SHP77 treated with DMSO at 0.1 percent for 48 hours (cell line): ENCODE measurements at places on chromosomes 1 and 21.

- DNase-seq, result no peak
These were observed 22.4 kb upstream of the PPM1J start for GRCh38 chr1:112737573-112737972.

GRCh38 chr21:16502273-16502672 lies 772.5 kb downstream of the USP25 start:
- DNase-seq, result no peak

DNA sequence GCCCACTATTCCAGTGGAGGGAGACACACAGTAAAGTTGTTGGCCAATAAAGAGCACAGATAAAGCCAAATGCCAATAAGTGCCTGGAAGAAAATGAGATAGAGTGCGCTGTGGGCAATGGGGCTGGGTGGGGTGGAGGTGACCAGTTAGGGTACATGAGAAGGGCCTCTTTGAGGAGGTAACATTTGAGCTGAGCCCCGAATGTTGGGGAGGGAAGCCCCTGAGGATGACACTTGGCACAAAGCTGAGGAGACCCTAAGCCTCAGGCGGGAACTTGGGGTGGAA lies 979 bp downstream of the S100A9 start:
- DNase-seq, result no peak

DNA sequence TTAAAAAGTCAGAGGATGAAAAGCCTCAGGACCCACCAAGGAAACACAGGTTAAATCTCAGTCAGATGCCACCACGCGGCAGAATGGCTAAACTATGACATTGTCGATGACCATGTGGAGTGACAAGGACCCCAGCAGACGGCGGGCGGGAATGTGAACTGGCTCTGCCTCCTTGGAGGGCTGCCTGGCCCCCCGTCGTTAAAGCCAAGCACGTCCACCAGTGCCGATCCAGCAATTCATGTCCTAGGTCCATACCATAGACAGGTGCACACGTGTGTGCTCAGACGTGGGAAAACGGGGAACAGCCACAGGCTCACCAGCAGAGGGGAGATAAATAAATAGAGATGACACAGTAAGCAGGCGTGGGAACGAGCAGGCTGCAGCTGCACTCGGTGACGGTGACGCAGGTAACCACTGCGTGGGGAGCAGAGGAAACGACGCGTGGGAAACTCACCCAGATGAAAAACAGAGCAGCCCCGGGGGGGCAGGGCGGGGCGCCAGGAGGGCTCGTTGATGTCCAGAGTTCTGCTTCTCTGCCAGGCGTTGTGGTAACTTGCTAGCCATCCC lies 28.3 kb upstream of the PCBP3 start:
- DNase-seq, result no peak

DNA sequence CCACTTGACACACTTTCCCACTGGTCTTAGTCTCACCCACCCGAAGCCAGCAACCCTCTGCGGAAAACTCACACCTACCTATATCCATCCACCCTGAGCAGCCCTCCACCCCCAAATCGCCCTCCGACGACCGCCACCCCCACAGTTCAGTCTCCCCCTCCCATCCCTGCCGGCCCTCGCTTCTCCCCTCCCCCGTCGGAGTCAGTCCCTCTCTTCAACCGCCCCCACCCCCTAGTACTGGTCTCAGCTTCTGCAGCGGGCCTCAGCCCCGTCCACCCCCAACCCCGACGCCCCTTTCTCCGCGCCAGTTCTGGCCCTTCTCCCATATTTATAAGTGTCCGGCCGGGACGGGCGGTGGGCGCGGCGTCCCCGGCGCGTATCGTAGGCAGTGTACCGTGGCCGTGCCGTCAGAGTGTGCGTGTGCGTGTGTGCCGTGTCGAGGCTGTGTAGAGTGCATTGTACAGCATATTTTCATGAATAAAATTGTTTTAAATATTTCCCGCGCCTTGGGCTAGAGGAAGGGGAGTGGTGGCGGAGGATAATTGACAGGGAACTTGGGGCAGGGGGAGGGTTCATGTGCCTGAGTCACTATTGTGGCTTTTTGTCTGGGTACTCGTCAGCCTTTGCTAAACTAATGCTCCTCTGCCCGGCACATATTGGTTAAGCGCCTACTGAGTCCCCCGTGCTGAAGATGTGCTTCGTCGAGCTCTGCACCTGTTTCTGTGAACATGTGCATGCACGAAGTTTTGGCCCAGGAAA lies 22.0 kb downstream of the FOXO6 start:
- no peak for DNase-seq

DNA sequence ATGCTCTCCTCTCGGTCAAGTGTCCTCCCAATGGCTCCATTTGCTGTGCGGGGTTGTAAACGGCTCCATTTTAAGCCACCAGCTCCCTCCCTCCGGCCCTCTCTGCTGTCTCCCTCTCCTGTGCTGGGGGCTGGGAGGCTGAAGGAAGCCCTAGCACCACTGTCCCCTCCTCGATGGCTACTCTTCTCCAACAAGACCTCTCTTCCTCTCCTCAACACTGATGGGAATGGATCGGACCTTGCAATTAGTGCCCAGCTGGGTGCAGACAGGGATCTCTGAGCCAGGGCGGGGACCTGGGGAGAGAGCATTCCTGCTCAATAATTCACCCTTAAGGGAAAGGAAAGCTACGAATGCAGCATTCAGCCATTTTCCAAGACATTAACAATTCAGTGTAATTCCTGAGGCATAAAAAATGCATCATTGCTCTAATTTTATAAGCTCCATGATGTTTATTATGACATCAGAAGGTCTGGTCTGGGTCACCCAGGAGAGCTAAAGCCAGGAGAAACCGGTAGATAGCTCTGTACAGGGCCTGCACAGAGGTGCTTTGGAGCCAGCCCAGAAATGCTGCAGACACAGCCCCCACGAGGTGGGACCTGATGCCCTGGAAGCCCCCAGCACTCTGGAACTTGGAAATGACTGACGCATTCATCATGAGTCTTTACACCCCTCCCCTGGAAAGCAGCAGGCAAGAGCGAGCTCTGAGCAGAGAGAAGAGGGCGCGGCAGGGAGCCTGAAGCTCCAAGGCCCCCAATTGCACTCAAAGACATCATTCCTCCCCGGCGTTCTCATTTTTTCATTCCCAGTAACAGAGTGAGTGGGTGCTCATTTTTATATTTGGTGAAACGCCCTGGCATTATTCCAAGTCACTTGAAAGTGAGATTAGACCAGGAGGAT lies 76.2 kb upstream of the VAMP3 start:
- no peak for DNase-seq

DNA sequence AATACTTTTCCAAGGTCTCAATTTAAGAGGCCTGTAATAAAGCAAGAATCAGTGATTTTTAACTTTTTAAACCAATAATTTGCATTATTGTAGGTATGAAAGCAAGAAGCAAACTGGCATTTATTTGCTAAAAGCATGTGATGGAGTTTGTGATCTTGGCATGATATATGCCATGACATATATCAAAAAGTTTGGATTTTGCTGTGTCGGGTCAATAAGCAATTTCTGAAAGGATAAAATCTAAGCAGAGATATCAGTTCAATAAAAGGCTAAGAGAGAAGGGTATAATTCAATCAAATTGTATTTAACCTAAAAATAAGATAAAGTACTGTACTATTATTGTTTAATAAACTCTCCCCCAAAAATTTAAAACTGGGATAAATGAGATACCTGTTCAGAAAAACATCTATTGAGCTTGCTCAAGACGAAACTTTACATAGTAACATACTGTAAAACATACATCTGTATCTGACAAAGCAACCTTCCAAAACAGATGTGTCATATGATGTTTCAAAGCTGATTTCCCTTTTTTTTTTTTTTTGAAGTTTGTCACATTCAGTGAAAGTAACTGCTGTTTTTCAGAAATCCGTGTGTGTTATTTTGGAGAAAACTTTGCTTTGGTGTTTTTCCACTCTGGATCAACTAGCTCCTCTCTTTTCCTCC lies 74.5 kb downstream of the TGFBR3 start:
- no peak for DNase-seq

DNA sequence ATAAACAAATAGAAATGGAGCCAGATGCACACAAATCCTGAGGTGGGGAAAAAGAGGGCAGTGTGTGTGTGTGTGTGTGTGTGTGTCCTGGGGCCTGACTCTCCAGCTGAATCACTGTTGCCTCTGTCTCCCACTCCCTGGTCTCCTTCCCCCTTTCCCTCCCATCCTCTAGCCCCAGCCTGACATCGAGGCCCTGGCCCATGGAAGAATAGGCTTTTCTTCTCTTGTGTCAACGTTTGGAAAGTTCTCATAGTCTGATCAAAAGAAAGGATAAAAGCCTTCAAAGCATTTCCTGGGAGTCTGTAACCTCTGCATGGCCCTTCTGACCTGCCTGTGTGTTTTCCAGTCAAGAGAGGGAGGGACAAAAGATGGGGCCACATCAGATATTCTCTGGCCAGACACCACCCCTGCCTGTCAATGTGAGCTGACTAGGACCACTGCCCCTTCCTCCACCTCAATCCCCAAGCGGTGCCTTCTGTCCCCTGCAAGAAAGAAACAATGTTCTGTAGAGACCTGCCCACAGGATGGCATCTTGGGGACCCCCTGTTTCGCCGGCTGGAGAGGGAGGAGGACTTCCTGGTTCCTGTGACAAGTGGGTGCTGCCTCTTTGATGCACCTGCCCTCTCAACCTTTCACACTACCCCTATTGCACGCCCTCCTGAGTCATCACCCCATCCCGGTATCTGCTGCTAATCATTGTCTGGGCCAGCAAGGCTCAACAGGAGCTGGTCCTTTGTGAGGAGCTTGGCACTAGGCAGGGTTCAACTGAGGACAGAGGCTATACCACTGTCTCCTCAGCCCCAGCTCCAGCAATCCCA lies 16.2 kb downstream of the KCNJ10 start:
- DNase-seq, result no peak

- DNase-seq, result no peak
These were observed 130.9 kb downstream of the DMRTB1 start for GRCh38 chr1:53590104-53590503.

GRCh38 chr21:30486180-30486579 lies 1.1 kb downstream of the KRTAP19-2 start:
- no peak for DNase-seq

DNA sequence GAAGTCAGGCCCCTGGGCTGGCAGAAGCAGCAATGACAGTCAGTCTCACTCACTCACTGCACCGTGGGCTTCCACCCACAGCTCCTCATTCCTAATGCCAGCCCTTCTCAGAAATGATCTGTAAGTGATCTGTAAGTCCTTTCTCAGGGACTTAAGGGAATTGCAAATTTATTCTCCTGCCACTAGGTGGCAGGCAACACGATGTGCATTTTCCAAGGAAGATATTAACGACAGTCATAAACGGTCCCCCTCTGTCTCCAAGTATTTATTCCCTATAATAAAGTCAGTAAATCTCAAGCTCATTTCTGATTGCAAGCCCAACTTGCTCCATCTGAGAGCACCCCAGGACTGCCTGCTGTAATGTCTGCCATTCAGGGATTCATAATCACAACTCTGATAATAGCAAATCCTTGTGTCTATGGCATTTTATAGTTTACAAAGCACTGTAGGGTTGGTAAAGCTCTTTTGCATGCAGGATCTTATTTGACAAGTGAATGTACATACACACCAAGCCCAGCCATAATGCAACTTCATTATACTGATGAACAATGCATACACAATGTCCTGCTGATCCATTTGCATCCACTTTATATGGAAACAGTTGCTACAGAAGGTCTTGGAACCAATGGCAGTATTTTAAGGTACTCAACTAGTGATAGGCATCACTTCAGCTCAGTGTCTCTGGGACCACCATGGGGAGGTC lies 380.5 kb upstream of the CAMK1G start:
- DNase-seq, result no peak

GRCh38 chr1:44802306-44803061 lies 2.3 kb downstream of the PLK3 start:
- DNase-seq, result no peak

DNA sequence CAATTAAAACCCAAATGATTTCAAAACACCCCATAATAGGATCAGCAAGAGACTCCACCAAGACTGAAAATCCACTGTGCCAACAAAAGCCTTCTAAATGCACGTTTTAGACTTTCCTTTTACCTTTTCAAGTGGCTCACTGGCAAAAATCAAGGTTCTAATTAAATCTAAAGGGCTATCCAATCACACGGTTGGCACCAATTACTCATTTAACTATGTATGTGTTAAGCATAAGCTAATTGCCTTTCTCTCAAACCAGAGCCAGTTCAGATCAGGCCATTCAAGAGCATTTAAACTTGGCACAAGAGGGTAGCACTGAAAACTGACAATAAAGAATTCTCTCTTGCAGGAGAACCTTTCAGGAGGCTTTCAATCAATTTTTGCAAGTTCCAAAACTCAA lies 139.5 kb downstream of the RGS7 start:
- DNase-seq, result no peak

DNA sequence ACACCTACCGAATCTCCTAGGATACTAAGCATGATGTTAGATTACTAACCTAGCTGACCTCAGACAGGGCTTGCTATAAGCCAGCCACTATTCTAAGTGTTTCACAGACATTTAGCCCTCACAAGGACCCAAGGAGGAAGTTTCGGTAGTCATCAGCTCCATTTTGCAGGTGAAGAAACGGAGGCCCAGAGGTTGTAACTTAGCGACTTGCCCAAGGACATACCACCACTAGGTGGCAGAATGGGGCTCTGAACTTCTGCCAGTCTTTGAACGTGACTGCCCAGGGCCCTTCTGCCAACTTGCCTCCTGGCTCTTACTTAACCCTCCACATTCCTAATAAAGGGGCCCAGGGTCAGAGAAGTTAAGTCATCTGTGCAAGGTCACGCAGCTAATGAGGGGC lies 283.5 kb downstream of the C1orf94 start:
- DNase-seq, result no peak

- no peak for DNase-seq
These were observed 96.7 kb downstream of the UCK2 start for GRCh38 chr1:165924117-165924516.

GRCh38 chr1:227766015-227766634 lies 30.9 kb downstream of the SNAP47 start:
- DNase-seq, result peak; percentile 95

DNA sequence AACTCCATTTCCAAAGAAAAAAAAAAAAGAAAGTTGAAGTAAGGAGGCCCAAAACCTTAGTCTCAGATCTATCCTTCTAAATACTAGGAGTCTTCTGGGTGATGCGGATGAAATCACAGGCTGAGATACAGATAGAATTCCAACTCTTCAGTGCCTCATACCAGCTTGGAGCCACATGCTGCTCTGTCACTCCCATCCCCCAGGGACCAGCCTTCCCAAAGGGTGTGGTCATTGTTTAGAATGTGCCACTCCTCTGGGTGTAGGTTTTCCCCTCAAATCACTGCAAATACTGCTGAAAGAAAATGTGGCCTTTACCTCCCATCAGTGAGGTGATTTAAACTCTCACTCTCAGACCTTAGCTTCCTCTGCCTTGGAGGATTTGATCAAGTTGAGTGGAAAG lies 112.9 kb downstream of the CDC7 start:
- no peak for DNase-seq
